EL (cell line): ENCODE measurements at places on chromosomes 4 and X.

DNA sequence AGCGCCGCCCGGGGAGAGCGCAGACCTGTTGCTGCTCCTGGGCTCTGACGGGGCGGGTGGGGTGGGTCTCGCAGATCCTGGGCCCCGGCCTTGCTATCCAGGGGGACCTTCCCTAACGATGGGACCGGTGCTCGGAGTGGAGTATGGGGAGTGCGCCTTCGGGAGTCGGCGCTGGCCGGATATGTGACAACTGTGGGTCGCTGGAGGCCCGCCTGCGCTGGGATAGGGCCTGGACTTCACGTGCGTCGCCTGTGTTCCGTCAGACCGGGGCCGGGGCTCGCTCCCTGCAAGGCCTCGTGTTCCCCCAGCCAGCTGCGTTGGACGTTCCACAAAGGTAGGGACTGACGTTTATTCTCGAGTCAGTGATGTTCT lies 1.3 kb downstream of the TBL1X start:
- DNase-seq, result peak; percentile 31

- no peak for DNase-seq
These were observed 38.8 kb upstream of the ARMCX5 start for GRCh38 chrX:102560423-102561068.

DNA sequence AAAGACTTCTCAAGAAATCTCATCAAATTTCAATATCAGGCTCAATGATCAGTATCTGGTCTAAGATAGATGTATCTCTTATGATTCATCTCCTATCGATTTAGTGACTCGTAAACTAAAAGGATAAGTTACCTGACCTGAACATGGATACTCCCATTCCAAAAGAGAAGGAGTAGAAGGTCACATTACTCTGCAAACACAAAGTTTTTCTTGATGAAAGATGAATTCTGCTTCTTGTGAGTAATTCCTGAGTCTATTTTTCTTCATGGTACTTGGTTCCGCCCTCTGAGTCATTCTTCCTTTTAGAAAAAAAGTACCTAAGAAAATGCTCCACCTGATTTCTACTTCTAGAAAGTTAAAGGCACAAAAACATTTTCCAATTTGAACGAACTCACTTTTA lies 223.1 kb upstream of the SLIT2 start:
- DNase-seq, result peak; percentile 24

DNA sequence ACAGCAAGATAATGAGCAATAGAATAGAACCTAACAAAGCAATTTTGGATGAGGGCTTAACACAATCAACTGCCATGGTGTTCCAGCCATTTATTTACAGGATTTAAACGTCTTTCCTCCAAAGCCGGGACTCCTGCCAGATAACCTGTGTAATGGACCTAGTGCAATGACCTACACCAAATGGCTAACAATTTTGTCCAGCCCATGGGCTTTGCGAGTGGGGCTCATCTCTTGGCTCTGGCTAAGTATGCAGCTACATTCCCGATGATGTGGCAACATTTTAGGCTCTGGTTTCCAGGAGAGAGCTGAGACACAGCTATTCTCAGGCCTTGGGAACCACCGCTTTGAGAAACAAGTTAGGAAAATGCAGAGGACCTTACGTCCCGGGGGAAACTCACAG lies 822.3 kb upstream of the FTHL17 start:
- no peak for DNase-seq
